ENCODE measurements at places on chromosomes 2 and 18.

DNA sequence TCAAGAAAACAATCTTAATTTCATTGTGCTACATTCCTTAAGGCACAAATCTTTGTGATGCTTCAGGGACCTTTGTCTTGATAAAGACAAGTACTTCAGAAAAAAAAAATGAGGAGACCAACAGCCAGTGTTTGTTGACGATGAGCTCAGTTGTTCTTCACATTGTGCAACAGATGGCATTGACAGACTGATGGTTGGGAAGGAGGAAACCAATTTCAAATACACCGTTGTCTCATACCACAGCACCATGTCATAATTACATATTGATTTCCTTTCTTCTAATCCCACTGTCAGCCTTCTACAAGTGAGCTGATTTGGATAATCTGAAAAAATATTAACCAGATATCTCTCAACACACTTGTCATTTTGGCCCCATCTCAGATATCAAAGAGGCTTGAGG, 53.7 kb upstream of the GRB14 start:
- DNase-seq, result no peak

DNA sequence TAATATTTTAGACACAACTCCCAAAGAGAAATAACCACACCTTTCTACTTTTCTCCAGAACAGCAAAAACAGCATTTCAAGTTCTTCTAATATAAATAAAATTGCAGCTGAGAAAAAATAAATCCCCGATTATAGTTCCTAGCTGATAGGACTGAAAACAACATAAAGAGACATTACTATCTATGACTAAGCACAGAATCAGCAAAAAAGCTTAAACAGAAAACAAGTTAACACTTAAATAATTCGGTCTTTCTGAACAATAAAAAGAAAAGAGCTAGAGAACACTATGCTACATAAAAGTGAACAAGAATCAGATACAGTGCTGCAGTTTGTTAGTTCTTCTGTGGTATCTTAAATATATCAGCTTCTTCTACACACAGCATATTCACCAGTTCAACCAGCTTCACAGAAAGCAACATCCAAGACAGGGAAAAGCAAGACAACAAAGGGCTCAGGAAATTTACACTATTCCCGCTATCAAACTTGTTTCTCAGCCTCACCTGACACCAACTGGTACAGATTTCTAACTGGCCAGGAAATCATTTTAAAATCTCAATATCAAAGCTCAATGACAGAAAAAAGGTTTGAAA, 28.6 kb downstream of the FEZ2 start:
- DNase-seq, result no peak

GRCh38 chr2:72815655-72816278, 10.1 kb downstream of the EXOC6B start:
- no peak for DNase-seq

GRCh38 chr2:229798446-229799155, 84.2 kb upstream of the DNER start:
- no peak for DNase-seq

DNA sequence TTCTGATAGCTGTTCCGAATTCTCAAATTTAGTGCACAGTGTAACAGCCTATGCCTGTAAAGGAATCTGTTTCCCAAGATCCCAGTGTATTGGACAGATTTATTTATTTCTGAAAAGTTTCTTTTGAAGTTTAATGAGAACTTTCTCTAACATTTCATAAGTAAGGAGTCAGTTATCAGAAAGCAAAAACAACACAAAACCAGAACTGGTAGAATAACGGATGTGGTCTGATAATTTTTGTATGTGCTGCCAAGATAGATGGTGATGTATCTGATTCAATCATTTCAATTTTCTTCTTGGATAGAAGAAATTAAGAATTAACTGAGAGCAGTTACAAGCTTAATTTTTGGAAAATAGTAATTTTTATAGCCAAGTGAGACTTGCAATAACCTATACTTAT, 374.3 kb downstream of the SOCS6 start:
- DNase-seq, result no peak

DNA sequence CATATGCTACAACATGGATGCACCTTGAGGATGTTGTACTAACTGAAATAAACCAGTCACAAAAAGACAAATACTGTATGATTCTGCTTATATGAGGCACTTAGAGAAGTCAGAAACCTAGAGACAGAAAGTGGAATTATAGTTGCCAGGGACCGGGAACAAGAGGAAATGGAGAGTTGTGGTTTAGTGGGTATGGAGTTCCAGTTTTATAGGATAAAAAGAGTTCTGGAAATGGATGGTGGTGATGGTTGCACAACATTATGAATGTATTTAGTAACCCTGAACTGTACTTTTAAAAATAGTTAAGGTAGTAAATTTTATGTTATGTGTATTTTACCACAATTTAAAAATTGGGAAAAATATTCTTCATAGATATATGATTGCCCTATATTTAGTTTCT, 97.7 kb downstream of the DPP4 start:
- no peak for DNase-seq

DNA sequence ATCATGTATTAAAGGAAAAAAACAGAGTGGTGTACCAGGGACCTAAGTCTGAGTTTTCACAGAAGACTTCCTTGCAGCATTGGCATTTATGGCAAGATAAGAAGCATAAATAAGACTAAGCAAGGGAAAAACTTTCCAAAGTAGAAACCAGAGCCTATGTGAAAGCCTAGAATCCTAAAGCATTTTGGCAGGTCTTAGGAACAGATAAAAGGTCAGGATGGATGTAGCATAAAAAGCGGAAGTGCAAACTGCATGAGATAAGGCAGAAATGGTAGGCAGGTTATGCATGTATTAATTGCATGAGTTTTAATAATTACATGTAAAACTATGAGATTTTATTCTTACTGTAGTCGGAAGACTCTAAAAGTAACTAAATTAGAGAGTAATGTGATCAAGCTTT, 596.5 kb downstream of the SUCLG1 start:
- DNase-seq, result no peak

- no peak for DNase-seq
Measured at GRCh38 chr18:8705238-8705960, at the start of gene MTCL1. TSS of gene MTCL1 (plus strand) at chr18:8705556. CDS start at chr18:8705661, 105 bp downstream.

Measured in iPS DF 6.9 (cell line).